ENCODE measurements at places on chromosomes 16 and 17.
A peak's percentile ranks its signal among the peaks of the same experiment; 100 is the strongest.

GRCh38 chr16:81491541-81492188 lies 47.1 kb downstream of the CMIP start:
- peak; percentile 48 for DNase-seq
- H3K4me1 ChIP-seq: peaks cover 3% of the 10 kb centered on the region
- H3K36me3 ChIP-seq: no peaks in the 10 kb centered on the region

GRCh38 chr17:12744298-12744697 lies 45.0 kb upstream of the ARHGAP44 start:
- no peaks in the 10 kb centered on the region for H3K36me3 ChIP-seq
- H3K4me1 ChIP-seq: peaks cover 4% of the 10 kb centered on the region
- no peak overlapping the region for H3K4me3 ChIP-seq
- H3K27me3 ChIP-seq: no peaks in the 10 kb centered on the region

DNA sequence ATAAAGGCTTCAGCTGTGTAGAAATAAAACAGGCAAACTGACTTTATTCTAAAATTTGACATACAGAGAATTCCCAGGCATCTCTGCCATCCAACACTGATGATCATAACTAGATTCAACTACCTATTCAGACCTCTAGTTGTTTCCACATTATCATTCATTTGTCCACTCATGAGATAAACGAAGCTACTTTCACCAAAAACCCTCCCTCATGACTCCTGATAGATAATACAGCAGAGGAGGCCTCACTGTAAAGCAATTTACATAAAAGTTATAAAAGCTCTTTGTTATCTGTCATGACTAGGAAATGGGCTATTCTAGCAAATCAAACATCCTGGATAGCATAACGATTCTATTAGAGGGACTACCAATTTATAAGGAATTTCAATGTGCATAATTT lies 19.6 kb upstream of the RFFL start:
- H3K36me3 ChIP-seq: no peaks in the 10 kb centered on the region
- H3K27me3 ChIP-seq: no peaks in the 10 kb centered on the region
- H3K27ac ChIP-seq: no peak overlapping the region
- DNase-seq: no peak

DNA sequence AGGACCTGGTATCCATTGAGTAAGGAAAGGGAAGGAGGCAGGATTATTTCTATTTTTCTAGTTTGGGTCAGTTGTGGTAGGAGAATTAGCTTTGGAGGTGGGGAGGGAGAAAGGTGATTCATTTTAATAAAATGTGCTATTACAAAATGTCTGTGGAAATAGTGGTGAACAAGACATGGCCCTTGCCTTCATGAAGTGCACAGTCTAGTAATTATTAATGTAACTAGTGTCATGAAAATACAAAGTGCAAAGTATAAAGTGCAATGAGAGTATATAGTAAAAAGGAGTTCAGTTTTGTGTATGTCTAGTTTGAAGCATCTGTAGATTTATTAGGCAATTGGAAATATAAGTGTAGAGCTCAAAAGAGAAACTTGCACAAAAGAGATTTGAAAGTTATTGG lies 11.9 kb downstream of the NFATC3 start:
- H3K36me3 ChIP-seq: no peaks in the 10 kb centered on the region
- H3K4me3 ChIP-seq: no peak overlapping the region
- H3K27me3 ChIP-seq: no peaks in the 10 kb centered on the region

DNA sequence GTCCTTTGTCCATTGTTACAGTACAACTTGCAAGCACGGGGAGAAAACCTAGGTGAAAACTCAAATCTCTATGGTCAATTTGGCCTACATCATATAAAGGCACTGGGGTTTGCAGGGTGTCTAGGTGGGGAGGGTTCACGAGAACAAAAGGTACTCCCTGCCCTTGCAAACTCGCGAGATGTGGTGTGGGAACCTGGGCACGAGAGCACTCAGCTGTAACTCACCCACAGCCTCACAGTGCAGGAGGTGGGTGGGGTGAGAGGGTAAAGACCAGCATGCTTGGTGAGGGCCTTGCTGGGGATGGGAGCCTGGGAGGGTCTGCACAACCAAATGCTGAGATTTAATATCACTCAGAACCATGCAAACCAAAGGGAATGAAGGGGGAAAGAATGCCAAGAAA lies 18.4 kb upstream of the ZNF594 start:
- no peak for DNase-seq
- H3K4me3 ChIP-seq: no peak overlapping the region
- H3K36me3 ChIP-seq: no peaks in the 10 kb centered on the region
- H3K4me1 ChIP-seq: no peaks in the 10 kb centered on the region
- no peaks in the 10 kb centered on the region for H3K27me3 ChIP-seq

DNA sequence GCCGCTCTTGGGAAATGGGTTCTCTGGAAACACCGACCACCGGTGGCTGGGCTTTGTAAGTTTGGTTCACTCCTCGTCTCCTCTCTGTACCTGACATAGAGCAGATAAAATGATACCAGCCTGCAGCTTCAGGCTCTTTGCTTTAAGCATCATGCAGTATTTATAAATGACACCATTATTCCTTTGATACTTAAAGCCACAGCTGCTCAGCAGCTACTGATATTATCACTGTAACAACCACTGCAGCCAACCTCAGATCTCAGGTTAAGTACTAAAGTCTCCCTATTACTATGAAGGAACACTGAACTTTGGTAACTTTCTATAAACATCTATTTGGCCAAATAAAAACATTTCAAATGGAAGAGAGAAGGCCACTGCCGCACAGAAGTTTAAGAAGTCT lies 34.6 kb downstream of the PDIA2 start:
- H3K4me1 ChIP-seq: no peaks in the 10 kb centered on the region
- no peak for DNase-seq
- no peaks in the 10 kb centered on the region for H3K27me3 ChIP-seq
- H3K4me3 ChIP-seq: no peak overlapping the region
- no peak overlapping the region for H3K27ac ChIP-seq
- peaks cover 3% of the 10 kb centered on the region for H3K36me3 ChIP-seq

DNA sequence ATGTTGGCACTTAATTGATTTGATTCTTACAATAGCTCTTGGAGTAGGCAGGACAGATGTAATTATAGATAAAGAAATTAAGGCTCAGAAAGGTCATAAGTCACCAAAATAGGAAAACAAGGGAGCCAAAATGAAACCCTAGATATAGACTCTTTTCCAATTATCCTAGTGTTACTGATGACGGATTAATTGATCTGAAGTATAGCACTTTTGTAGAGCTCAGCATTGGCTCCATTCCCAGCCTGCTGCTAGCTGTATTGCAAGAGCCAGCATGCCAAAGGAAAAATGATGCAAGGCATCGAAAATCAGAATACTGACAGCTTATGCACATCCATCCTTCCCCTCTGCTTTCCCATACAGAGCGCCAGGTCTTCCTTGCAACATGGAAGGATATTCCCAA lies 21.6 kb upstream of the RASL10B start:
- H3K27ac ChIP-seq: no peak overlapping the region
- peaks cover 1% of the 10 kb centered on the region for H3K36me3 ChIP-seq
- no peak overlapping the region for H3K4me3 ChIP-seq
- DNase-seq: no peak
- H3K27me3 ChIP-seq: no peaks in the 10 kb centered on the region
- H3K4me1 ChIP-seq: peaks cover 5% of the 10 kb centered on the region

GRCh38 chr17:41801374-41802271 lies 10.1 kb downstream of the P3H4 start:
- H3K4me3 ChIP-seq: no peak overlapping the region
- H3K27me3 ChIP-seq: no peaks in the 10 kb centered on the region
- H3K36me3 ChIP-seq: peaks cover 5% of the 10 kb centered on the region
- H3K27ac ChIP-seq: no peak overlapping the region
- DNase-seq: peak; percentile 63

DNA sequence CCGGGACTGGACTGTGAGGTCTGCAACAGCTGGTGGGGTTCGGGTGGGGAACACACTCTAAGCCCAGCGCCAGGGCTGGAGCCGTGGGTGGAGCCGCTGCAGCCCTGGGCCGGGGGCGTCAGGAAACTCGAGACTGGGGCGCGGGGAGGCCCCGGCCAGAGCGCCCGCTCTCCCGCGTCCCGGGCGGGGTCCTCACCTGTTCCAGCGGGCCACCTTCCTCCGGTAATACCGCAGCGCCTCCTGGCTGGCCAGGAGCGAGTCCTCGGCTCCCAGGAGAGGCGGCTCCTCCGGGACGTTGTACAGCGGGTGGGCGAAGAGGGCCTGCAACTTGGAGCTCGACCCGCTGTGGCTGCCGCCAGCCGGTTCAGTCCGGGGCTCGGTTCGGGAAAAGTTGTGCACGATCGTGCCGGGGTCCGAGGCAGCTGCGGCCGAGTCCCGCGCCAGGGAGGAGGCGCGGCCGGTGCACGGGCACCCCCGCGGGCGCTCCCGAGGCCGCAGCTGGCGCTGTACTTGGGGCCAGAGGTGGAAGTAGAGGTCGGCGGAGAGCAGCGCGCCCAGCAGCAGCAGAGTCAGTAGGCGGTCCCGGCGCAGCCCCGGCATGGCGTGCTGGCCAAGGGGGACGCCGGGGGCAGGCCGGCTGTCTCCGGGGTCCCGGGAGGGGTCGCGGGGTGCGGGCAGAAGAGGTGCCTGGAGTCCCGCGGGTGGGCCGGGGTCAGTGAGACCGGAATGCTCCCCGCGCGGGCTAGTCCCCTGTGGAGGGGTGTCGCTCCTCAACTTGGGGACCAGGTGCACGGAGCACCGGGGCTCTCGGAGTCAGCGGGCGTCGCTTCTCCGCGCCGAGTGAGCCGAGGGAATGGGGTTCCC lies 868 bp downstream of the FAM20A start:
- H3K4me1 ChIP-seq: no peaks in the 10 kb centered on the region
- peaks cover 16% of the 10 kb centered on the region for H3K27me3 ChIP-seq
- H3K36me3 ChIP-seq: no peaks in the 10 kb centered on the region
- no peak overlapping the region for H3K27ac ChIP-seq

- no peaks in the 10 kb centered on the region for H3K4me1 ChIP-seq
- no peak overlapping the region for H3K27ac ChIP-seq
- H3K36me3 ChIP-seq: no peaks in the 10 kb centered on the region
- no peak overlapping the region for H3K4me3 ChIP-seq
Observed at GRCh38 chr16:56119133-56119532, 72.2 kb upstream of the GNAO1 start.

- H3K4me3 ChIP-seq: no peak overlapping the region
- no peaks in the 10 kb centered on the region for H3K36me3 ChIP-seq
- peaks cover 2% of the 10 kb centered on the region for H3K27me3 ChIP-seq
- H3K4me1 ChIP-seq: no peaks in the 10 kb centered on the region
Observed at GRCh38 chr17:79473876-79474440, 136.9 kb downstream of the RBFOX3 start.

- DNase-seq: no peak
- H3K27ac ChIP-seq: no peak overlapping the region
- H3K27me3 ChIP-seq: peaks cover 37% of the 10 kb centered on the region
Observed at GRCh38 chr16:88943131-88943664, 33.8 kb downstream of the CBFA2T3 start.
